ENCODE measurements at places on chromosomes 11 and 22. TPM values are rescaled to one million over a fixed set of nuclear protein-coding genes. Genes with fewer than 3 reads are reported as not detected.

GRCh38 chr11:134751031-134751585 lies 339.1 kb upstream of the B3GAT1 start:
- H3K27me3 ChIP-seq, result peaks cover 13% of the 10 kb centered on the region
- no peaks in the 10 kb centered on the region for H3K4me1 ChIP-seq
- H3K36me3 ChIP-seq, result no peaks in the 10 kb centered on the region

DNA sequence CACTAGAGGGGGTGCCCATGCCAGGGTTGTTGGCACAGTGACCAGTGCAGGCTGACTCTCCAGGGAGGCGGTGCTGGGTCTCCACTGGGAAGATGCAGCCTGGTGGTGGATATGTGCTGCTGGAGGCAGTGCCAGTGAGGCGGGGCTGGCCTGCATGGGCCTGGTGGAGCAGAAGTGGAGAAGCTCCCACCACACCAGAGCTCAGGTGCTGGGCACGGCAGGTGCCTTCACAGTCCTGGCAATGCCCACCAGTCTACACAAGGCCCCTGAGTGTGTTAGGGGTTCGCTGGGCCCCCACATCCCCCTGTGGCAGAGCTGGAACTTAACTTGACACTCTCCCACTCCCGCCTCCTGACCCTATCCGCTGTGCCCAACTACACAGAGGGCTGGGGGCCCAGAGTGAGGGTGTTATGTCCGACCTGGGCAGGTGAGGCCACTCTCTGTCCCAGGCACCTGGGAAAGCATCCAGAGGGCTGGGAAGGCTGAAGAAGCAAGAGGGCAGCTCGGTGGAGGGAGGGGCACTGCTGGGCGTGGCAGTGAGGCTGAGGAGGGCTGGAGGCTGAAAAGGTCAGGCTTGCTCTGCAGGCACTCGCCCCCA lies 102.4 kb upstream of the B3GAT1 start:
- DNase-seq, result peak; percentile 17
- no peak overlapping the region for H3K27ac ChIP-seq
- H3K27me3 ChIP-seq, result no peaks in the 10 kb centered on the region
- no peaks in the 10 kb centered on the region for H3K36me3 ChIP-seq
- no peaks in the 10 kb centered on the region for H3K4me1 ChIP-seq
- no peak overlapping the region for H3K4me3 ChIP-seq

EHD1 gene
- total RNA-seq, result 195 TPM

GRCh38 chr11:117201658-117202305 lies 2.6 kb downstream of the TAGLN start:
- no peaks in the 10 kb centered on the region for H3K27me3 ChIP-seq
- H3K4me3 ChIP-seq, result no peak overlapping the region
- H3K27ac ChIP-seq, result no peak overlapping the region

DNA sequence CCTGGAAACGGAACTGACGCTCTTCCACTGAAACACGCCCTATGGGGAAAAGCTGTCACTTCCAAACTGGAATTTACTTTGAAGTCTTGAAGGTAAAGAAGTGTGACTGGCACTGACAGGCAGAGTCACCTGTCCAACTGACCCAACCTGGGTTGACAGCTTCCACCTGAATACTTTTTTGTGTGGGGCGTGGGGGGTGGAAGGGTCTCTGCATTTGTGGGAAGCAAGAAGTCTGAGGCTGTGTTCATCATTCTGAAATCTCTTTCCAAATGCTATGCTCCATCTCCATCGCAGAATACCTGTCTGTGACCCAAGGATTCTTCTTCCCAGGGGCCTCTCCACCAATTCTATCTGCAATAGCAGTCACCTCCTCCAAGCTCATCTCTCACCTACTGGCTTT lies 7.8 kb downstream of the IFT27 start:
- no peak overlapping the region for H3K4me3 ChIP-seq
- H3K36me3 ChIP-seq, result peaks cover 2% of the 10 kb centered on the region

DNA sequence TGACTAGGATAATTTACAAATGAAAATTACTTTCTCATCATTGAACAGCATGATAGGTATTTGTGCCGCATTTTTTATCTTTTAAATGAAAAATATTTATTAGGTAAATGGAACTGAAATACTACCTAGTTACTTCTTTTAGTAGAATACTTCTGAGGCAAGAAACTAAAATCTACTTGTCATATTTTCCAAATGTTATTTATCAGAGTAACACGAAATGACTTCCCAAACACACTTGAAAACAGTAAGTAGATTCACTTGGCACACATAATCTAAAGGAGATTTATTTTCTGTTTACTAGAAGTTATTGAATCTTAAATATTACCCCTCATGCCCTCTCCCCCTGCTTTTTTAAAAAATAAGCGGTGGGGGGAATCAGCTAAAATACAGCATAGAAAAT lies 2.3 kb downstream of the QSER1 start:
- peak overlapping the region; percentile 44 for H3K4me3 ChIP-seq
- no peak for DNase-seq
- peaks cover 3% of the 10 kb centered on the region for H3K36me3 ChIP-seq
- peaks cover 33% of the 10 kb centered on the region for H3K4me1 ChIP-seq
- H3K27ac ChIP-seq, result peak overlapping the region; percentile 51

- no peak overlapping the region for H3K27ac ChIP-seq
- no peak for DNase-seq
- H3K36me3 ChIP-seq, result no peaks in the 10 kb centered on the region
- no peaks in the 10 kb centered on the region for H3K4me1 ChIP-seq
- peaks cover 16% of the 10 kb centered on the region for H3K27me3 ChIP-seq
Observed at GRCh38 chr11:11752679-11753078, 89.1 kb upstream of the USP47 start.

CCND1 gene
- 0.78 TPM for total RNA-seq

Measured in activated naive CD8-positive, alpha-beta T cell treated with anti-CD3 and anti-CD28 coated beads, Interleukin-2, amount 10 ng/mL, durations not matched to agents 7 days and 5 days (primary cell).